Transverse colon (tissue), 4 donors: ENCODE measurements at places on chromosomes 2 and 18. TPM values are rescaled to one million over a fixed set of nuclear protein-coding genes. Genes with fewer than 3 reads are reported as not detected.

- no peak for DNase-seq
These were observed 157.0 kb upstream of the CBLN2 start for GRCh38 chr18:72700961-72701710.

DNA sequence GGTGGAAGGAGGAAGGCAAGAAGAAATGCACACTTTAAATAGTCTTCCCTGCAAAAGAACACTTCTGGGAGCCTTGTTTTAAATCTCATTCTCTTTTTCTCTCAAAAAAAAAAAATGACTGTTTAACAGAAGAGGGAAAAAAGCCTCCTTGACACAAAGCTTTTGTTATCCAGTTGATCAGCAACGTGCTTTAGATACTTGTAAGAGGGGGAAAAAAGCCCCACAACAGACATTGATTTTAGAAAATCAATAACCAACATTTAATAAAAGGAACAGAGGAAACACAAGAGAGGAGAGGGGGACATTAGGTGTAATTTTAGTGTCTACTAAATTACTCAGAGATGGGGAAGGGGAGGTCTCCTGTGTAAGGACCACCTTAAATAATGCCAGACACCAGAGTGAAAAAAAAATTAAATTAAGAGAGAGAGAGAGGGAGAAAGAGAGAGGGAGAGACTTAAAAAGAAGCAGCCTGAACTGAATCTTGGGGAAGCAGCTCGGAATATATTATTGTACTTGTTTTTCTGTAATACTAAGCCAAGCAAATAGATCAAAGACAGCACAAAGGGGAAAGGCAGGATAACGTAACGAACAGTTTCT lies 4.7 kb downstream of the ZEB2 start:
- no peak for DNase-seq

DNA sequence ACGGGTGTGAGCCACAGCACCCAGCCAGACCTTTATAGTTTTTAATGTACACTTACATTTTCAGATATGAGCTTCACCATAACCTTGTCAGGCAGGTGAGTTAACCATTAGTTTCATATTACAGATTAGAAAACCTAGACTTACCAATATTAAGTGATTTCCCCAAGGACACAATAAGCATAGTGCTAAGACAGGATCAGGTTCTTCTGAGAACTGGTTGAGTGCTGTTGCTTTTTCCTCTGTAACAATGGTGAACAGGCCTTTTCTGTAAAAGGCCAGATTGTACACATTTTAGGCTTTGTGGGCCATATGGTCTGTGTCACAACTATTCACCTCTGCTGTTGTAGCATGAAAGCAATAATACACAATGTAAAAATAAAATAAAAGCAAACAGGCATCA lies 332.0 kb downstream of the PIK3C3 start:
- no peak for DNase-seq

- DNase-seq, result no peak
These were observed 200.8 kb downstream of the TTC32 start for GRCh38 chr2:19700861-19701585.

- DNase-seq, result no peak
These were observed 14.2 kb downstream of the HPCAL1 start for GRCh38 chr2:10316860-10317259.

MYL12A gene
- 327 TPM for total RNA-seq

DCC gene
- total RNA-seq, result 0.27 TPM

PCARE gene
- not detected for total RNA-seq

CYP27A1 gene
- total RNA-seq, result 92.4 TPM
